ENCODE measurements at places on chromosomes 2 and 18.

DNA sequence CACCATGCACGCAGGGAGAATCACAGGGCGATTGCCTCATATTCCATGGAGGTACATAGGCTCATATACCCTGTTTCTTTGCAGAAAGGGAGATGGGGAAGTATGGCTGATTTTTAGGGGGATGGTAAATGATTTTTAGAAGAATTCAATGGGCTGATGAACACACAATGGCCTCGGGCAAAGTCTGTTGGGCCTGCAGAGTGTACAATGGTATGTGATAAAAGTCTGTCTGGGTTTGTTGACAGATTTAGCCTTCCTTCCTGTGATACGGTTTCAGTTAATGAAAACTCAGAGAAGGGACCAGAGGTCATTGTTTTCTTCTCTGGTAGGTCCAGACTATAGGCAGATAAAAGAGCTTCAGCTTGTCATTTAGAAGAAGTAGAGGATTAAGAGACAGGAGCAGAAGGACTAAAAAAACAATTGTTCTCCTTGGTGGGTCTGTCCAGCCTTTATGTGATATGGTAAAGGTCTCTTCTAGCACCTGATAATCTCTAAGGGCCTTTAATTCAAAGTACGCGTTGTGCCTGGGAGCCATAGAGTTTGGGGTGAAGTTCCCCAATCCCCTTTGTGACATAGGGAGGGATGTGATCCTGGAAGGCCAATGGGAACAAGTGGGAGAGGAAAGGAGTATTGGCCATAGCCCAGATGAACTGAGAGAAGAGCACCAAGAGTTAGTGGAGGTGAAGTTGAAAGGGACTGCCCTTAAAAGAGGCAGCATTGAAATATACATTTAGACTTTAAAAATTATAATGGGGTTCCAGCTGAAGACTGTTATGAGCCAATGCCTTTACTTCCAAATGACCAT, 107.5 kb upstream of the SERPINE2 start:
- DNase-seq: no peak

DNA sequence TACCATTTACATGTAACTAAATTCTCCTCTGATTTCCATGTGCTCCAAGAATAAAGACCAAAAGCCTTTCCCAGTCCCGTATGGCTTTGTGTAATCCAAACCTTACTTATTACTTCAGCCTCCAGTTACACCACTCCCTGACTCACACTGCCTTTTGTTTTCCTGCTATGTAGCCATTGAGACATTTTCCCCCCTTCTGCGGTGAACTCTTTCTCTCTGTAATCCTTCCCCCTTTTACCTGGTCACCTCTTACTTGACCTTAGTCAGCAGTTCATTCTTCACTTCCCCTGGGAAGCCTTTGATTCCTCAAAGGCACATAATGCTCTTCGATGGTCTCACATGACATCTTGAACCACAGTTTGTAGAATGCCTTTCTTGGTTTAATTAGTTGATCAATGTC, 256.0 kb upstream of the FANCL start:
- no peak for DNase-seq

DNA sequence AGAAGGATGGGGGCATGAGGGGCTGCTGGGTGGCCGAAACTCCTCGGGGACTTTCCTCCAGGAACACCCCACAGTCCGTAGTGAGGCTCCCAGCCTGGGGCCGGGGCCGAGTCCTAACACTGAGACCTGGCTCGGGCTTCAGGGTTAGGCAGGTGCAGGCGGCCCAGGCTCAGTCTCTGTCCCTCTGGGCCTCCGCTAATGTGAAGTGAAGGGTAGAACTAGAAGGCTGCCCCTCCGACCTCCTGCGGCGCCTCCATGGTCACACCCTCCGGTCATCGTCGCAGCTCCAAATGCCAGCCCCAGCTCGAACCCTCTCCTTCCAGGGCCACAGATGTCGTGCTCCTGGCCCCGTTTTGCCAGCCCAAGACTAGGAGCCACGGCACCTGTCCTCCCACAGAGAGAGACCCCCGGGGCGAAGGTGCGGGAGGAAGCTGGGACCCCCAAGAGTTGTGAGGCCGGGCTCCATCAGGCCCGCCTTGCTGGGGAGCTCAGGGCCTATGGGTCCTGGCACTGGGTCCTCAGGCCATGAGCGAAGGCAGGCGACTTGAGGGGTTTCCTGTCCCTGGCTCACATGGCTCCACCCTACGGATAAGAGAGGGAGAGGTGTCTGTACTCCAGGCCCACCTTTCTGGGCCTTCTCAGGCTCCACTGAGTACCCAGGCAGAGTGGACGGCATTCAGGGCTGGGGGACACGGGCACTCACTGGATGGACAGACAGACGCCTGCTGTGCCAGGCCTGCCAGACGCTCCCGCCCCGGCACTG, 797 bp downstream of the ANO7 start:
- no peak for DNase-seq

DNA sequence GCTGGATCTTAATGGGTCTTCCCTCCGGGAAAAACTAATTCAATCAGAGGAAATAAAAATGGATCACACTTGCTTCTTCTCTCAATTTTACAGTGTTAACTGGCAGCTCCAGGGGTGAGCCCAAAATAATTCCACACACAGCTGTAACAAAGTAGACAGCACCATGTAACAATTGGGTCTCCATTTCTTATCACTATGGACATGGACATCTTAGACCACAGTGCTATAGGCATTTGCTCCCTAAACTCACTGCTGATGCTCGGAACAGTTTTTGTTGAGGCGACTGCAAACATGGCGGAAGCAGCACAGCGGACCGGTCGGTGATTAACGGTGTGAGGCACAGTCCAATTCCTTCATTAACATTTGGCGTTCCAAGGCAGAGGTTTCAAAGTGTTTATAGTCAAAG, 144.7 kb upstream of the NCK2 start:
- no peak for DNase-seq

Data from NCI-H1105 treated with DMSO at 0.1 percent for 48 hours (cell line).